Right ventricle myocardium superior (tissue), 1 donor: ENCODE measurements at places on chromosomes 5 and 9.

- DNase-seq, result no peak
Measured at GRCh38 chr5:36655161-36655560, 48.8 kb downstream of the SLC1A3 start.

DNA sequence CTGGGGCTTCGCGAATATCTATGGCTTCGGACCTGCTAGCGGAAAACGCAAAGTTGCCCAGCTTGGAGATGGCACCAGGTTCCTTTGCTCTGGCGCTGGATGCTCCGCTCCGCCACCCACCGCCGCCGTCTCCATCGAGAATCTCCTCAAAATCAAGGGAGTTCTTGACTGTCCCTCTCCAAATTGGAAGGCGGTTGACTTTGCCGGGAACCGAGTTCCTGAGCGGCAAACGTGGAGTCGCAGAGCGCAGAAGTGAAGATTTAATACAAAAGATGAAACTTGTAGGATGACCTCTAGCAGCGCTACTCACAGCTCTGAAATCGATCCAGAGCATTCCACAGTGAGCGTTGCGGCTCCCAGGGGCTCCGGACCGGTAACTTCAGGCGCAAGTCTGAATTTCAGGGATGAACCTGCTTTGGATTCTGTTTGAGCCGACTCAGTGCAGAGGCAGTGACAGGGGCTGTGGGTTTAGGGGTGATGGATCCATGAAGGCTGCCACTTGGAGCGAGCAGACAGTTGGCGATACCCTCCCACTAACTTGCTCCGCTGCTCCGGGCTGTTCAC lies 1641.5 kb upstream of the C9orf72 start:
- DNase-seq, result no peak

GRCh38 chr5:362189-362588 lies 40.7 kb downstream of the AHRR start:
- DNase-seq, result no peak

DNA sequence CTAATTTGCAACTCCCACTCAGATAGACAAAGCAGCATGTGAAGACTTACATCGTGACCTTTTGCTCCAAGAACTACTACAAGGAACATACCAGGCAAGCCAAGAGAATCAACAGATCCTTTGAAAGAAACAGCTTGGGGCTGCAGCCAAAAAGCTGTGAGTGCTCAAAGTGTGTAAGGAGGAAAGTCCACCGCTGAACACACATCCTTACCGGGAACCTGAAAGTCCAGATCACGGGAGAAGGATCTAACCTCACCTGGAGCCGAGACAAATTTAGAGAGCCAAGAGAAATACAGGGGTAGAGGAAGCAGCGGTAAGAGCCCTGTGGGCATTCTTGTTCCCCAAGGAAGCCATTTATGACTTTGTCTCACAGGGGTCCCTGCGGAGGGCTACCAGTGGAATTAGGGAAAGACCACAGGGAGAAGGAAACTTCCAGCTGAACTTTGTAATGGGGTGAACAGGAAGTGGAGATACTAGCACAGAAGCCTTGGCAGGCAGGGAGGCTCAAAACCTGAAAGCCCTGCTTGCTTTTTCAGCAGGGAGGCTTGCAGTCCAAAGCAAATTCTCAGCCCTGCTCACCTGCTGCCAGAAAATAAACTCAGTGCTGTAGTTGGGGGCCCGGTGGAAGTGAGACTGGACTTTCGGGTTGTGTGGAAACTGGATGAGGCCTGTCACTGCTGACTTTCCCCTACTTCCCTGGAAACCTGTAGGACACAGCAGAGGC lies 350.2 kb downstream of the DTWD2 start:
- no peak for DNase-seq

GRCh38 chr5:172380987-172381643 lies 73.2 kb downstream of the SH3PXD2B start:
- peak; percentile 88 for DNase-seq

DNA sequence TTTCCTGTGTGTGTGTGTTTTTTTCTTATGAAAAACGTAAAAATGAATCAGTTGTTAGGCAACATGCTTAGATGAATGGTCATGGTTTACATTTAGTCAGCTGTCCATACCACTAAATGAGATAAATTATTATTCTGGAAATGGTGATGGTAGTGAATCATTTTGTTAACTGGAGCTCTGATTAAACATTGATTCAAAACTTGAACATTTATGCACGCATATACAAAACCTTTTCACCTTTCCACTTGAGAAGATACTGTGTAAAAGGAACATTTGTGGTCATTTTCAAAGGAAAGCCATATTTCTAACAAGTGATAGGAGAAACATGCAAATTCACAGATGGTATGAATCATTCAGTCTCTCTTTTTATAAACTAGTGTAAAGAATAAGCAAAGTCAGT lies 162.0 kb downstream of the SLC25A46 start:
- DNase-seq, result no peak

DNA sequence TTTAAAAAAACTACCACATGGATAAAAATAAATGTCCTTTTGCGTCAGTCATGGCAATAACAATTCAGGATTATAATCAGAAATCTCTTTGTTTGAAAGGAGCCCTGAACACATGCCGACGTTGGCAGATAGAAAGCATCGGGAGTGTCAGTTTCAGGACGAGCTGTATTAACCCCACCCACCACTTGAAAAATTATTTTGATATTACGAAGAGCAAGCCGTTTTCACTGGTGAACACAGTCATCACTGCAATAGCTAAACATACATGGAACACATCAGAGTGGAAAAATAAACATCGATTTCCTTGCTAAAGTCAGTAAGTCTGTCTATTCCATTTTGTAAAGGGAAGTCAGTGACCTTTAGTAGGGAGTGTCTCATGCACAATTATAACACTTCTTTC lies 266.4 kb upstream of the FBXL7 start:
- no peak for DNase-seq

GRCh38 chr9:104896131-104896530 lies 31.8 kb downstream of the ABCA1 start:
- no peak for DNase-seq

- DNase-seq, result no peak
Measured at GRCh38 chr9:113139225-113139829, 11.5 kb upstream of the SLC31A2 start.

GRCh38 chr5:23721336-23721735 lies 213.9 kb downstream of the PRDM9 start:
- DNase-seq, result no peak

- no peak for DNase-seq
Measured at GRCh38 chr5:21711866-21712758, 1141.0 kb downstream of the CDH12 start.

GRCh38 chr9:366620-367019 lies 152.0 kb downstream of the DOCK8 start:
- DNase-seq, result no peak

- peak; percentile 72 for DNase-seq
Measured at GRCh38 chr9:36074870-36075532, 38.3 kb downstream of the RECK start.

- no peak for DNase-seq
Measured at GRCh38 chr5:6585168-6585567, 47.7 kb downstream of the NSUN2 start.

DNA sequence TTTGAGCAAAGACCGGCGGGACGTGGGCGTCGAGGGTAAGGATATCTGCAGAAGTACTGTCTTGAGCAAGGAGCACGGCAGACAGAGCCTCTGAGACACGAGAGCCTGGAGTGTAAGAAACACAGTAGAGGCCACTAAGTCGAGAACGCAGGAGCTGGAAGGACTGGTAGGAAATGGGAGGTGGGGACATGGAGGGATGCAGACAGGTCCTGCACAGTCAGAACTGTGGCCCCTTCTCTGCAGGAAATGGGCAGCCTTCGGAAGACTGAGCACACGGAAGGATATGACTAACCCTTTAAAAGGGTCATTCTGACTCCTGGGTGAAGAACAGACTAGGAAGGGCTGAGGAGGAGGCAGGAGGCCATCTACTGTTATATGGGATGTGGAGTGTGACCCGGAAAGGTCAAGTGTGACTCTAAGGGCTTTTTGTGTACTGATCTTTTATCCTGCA lies 1.4 kb upstream of the CAMSAP1 start:
- DNase-seq, result no peak

GRCh38 chr9:115944166-115944948 lies 209.2 kb upstream of the PAPPA start:
- DNase-seq, result peak; percentile 86

DNA sequence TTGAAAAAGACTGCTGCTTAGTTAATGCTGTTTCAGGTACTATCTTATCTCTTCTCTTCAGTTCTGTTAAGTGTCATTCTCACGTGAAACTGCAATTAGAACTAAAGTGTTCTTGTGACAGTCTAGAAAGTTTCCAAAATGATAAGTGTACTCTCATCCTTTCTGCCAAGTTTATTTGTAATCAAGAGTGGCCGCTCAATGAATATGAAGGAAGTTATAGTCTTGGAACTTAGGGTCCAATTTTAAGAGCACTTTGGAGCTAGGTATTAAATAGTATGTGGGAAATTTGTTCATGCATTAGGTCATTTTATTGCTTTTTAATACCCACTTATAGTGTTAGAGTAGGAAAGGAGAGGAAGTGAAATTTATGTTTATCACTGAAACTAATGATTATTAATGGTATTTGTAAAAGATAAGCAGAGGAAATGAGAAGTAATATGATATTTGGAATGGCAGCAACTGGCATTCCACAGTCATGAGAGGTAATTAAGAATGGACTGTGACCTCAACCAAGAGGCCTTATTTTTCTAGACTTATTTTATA lies 20.4 kb downstream of the XRCC4 start:
- DNase-seq, result no peak

DNA sequence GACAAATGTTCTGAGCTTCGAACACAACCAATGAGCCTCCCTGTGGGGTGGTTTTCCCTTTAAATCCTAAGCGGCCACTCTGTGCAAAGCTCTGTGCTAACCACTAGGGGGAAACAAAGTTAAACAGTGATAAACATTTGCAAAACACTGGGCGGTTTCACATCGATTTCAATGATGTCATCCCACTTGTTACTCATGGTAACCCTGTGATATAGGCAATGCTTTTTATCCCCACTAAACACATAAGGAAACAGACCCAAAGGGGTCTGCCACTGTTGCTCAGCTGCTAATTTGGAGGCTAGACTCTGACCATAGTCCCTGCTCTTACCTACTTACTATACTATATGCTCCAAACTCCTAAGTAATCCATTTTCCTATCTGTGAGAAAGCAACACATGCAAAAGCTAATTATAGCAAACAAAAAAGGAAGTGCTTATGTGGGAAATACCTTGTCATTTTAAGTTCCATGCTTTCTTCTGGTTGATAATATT lies 57.3 kb downstream of the PTPN3 start:
- no peak for DNase-seq

DNA sequence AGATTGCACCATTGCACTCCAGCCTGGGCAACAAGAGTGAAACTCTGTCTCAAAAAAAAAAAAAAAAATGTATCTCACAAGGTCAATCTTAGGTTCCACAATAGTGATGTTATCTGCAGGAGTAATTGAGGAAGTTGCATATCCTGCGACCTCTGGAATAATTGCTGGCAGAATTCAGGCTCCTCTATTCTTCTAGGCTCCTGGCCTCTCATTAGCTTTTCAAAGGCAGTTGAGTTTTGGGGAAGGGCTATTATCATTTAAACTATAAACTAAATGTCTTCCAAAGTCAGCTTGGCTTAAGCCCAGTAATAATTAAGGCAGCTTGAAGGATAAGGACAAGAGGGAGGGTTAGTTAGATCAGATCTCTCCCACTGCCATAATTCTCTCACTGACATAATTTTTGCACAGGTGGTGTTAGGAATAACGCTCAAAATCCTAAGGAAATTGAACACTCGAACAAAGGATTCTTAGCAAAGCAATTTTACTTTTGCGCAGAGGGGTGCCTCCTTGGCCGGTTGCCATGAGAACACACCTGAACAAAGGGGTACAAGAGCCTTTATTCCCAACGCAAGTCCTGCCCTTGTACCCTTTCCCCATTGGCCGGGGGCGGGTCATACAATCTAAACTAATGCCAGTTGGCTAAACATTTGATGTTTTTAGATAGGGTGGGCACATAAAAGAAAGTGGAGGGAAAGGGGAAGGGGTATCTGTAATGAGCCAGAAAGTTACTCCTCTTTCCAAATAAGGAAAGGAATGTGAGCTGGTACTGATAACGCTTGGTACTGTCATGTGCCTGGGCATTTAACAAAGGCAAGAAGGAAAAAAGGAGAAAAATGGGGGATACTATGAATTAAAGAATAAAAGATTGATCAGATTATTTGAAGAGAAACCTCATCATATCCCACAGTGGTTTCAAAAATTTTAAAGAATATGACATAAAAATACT lies 106.4 kb upstream of the CCNG1 start:
- no peak for DNase-seq

- DNase-seq, result peak; percentile 93
Measured at GRCh38 chr9:135500525-135501260, at the start of gene MRPS2. TSS of gene MRPS2 (plus strand) at chr9:135500682. CDS start at chr9:135500711, 29 bp downstream.

GRCh38 chr5:127386557-127386956 lies 96.0 kb downstream of the MEGF10 start:
- DNase-seq, result no peak

GRCh38 chr5:159944056-159944600 lies 27.8 kb downstream of the ADRA1B start:
- no peak for DNase-seq

DNA sequence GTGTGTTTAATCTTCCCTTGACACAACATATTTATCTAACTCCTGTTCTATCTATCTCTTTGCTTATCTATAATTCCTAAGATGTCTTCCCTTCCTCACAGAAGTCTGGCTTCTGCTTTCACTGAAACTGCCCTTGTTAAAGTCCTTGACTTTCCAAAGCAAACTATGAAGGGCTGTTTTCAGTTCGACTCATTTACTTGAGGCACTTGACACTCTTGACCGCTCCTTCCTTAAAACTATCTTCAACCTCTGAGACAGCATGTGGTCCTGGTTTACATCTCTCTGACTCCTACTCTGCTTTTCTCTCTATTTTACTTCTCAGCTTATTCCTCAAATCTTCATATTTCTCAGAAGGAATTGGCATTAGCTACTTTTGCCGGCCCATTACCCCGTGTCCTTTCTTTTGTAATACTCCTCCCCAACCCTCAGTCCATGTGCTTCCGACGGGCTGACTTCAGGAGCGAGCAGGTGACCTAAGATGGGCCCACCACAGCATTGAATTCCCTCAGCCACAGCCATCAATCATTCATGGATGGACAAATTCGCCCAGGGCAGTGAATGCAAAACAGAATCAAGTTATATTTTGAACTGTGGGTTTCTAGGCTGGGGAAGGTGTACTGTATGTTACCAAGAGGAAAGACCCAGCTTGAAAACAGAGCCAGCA lies 1089.2 kb downstream of the PTPRD start:
- DNase-seq, result no peak

- no peak for DNase-seq
Measured at GRCh38 chr5:14263113-14263512, 120.0 kb downstream of the TRIO start.

- no peak for DNase-seq
Measured at GRCh38 chr5:58738336-58738735, 155.5 kb downstream of the RAB3C start.

DNA sequence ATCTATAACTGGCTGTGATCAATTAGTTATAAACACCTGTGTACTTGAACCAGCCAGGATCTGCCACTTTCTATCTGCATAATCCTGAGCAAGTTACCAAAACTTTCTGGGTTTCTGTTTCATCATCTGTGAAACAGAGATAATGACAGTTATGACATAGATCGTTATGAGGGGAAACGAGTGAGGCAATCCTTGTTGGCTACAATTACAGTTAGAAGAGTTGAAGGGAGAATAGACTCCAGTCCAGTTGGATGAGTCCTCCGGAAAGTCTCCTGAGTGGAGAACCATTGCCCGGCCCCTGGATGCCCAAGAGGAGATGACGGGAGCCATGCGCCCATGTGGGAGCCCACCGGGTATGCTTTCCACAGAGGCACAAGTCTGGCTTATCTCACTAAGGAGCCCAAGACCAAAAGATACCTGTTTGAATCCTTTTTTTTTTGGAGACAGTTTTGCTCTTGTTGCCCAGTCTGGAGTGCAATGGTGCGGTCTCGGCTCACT lies 4.5 kb downstream of the PDE6A start:
- no peak for DNase-seq

GRCh38 chr9:96192710-96193109 lies 109.3 kb downstream of the HSD17B3 start:
- DNase-seq, result no peak
